MM.1S (cell line): ENCODE measurements at places on chromosomes 4 and X.

DNA sequence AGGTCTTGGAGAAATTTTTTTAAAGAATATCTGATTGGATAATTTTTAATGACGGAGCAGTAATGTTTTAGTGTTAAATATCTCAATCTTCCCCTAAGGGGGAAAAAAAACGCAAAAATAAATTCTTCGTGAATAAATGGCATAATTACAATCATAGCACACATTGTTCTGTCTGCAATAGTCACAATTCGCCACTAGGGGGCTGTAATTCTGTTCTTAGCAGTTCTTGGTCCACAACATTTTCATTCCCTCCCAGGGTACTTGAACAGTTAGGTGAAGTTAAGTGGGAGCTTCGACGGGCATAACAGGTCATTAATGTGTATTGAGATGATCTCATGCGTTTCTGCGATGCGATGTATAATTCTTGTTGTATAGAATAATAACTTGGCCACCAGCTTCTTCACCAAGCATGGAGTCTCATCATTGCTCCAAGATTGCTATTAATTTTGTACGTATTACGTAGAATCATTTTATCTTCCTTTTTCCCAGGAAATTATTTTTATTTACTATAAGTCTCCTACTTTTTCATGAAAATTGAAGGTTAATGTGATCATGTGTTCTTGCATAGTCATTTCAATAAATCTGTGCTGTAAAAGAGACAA, 27.2 kb downstream of the HTR2C start:
- peak; percentile 68 for DNase-seq

GRCh38 chr4:125735102-125735501, 420.3 kb downstream of the FAT4 start:
- no peak for DNase-seq

- no peak for DNase-seq
Observed at GRCh38 chr4:127698789-127699200, 31.4 kb upstream of the SLC25A31 start.

- no peak for DNase-seq
Observed at GRCh38 chr4:22668702-22669101, 24.0 kb upstream of the GBA3 start.

DNA sequence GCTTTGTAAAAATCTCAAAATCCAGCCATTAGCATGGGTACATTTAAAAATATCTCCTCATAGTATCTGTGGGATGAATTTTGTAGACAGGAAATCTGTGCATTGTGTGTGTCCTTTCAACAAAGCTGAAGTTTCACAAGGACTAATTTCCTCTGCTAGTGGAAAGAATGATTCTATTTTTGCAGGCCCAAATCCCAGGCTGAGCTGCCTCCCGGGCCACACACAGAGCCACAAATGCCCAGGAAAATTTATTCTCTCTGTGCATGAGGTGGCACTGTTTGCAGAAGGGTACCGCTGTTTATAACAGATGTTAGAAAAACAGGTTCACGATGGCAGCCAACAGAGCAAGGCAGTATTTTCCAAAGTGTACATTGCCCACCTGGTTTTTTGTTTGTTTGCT, 11.0 kb upstream of the VCX3B start:
- DNase-seq, result no peak

- DNase-seq, result no peak
Observed at GRCh38 chr4:85067342-85067741, 100.9 kb upstream of the WDFY3 start.

DNA sequence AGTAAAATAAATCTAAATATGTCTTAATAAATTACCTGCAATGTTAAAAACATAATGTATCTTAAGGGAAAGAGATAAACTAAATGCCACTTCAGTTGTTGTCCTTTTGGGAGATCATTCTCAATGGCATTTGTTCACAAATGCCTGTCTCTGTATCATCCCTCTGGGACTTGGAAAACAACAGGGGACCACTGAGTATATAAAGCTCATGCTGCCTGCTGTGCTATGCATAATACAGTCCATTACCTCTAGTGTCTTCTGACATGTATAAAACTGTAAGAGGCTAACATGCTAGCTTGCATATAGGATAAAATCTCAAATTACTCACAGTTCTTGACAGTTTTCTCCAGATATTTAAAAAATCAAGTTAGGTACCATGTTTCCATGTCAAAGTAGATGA, 503.9 kb downstream of the PDHA2 start:
- DNase-seq, result no peak

DNA sequence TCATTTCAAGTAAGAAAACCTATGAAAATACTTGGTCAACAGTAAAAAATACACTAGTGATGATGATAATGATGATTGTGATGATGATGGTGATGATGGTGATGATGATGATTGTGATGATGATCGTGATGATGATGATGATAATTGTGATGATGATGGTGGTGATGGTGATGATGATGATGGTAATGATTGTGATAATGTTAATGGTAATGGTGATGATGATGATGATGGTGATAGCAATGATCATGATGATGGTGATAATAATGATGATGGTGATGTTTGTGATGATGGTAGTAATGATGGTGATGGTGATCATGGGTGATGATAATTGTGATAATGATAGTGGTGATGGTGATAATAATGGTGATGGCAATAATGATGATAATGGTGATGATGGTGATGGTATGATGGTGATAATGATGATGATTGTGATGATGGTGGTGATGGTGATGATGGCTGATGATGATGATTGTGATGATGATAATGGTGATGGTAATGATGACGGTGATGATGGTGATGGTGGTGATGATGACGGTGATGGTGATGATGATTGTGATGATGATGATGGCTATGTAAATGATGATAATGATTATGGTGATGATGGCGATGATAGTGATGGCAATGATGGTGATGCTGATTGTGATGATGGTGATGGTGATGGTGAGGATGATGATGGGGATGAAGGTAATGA, 62.1 kb downstream of the VCX3A start:
- DNase-seq, result no peak

GRCh38 chr4:150161109-150161508, 82.9 kb downstream of the DCLK2 start:
- no peak for DNase-seq

GRCh38 chr4:164591666-164592065, 162.3 kb upstream of the SMIM31 start:
- no peak for DNase-seq

GRCh38 chrX:7620560-7620959, 222.4 kb upstream of the VCX start:
- no peak for DNase-seq

GRCh38 chr4:78776079-78776728, at the start of gene BMP2K:
BMP2K (plus strand) TSS chr4:78776350; CDS start chr4:78776544, 194 bp downstream.
- DNase-seq, result peak; percentile 79

DNA sequence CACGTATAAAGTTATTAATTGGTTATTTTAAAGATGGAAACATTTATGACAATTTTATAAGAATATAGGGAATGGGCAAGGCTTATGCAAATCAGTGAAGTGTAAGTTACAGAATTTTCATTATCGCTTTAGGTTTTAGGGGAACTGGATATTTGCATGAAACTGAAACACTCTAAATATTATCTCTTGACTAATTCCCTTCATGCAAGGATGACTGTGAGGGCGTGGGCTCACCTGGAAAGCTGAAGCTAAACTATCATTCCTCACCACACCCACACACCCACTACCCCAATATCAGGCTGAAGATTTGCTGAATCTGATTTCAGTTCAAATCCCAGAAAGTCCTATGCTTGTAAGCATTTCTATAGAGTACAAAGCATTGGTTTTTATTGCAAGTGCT, 81.7 kb upstream of the ARHGAP24 start:
- DNase-seq, result no peak

- DNase-seq, result no peak
Observed at GRCh38 chr4:183397741-183398297, 46.6 kb upstream of the CDKN2AIP start.

- DNase-seq, result no peak
Observed at GRCh38 chrX:153338836-153339235, 4.9 kb downstream of the ZNF275 start.

- no peak for DNase-seq
Observed at GRCh38 chr4:187184508-187184907, 460.9 kb upstream of the FAT1 start.

DNA sequence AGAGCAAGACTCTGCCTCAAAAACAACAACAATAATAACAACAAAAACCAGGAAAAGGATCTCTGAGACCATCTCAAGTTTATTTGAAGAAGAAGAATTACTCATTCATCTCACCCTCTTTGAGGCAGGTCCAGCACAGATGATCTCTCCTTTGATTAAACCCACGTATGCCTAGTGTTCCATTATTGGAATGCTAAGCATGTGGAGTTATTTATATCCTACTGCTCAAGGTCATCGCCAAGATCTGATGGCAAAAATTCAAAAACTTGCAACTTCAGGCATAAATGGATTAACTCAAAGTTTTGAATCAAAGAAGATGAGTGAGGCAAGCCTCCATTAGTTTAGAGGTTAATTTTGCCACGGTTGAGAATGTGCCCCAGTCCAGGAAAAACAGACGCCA, 184.2 kb downstream of the DHRSX start:
- DNase-seq, result no peak
